Fibroblast of lung (primary cell): ENCODE measurements at places on chromosomes 1 and 21. TPM values are rescaled to one million over a fixed set of nuclear protein-coding genes. Genes with fewer than 3 reads are reported as not detected.
A peak's percentile ranks its signal among the peaks of the same experiment; 100 is the strongest.

DNA sequence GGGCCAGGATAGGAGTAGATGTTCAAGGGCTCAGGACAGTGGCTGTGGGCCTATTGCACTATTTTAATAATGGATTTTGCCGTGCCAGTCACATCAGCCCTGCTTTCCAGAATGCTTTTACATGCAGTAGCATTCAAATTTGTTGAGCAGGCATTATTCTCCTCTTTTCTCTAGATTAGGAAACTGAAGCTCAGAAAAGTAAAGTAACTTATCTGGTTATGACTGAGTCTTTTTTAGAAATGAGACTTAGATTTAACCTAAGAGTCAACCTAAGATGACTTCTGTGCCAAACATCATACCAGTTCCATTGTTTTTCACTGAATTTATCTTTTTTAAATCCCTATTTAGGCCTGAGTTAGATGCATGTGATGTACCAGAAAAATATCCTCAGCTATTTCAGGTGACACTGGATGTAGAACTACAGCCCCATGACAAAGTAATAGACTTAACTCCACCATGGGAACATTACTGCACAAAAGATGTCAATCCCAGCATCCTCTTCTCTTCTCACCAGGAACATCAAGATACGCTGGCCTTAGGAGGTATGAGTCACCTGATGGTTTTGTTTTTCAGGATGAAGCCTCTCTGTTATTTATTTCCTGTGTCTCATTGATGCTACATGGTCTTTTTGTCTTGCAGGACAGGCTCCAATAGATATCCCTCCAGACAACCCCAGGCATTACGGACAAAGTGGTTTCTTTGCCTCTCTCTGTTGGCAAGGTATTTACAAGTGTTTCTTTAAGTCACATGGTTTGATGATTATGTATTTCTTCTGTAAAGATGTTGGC, 31.4 kb upstream of the LEPR start:
- no peaks in the 10 kb centered on the region for H3K36me3 ChIP-seq
- DNase-seq: no peak
- no peak overlapping the region for H3K27ac ChIP-seq
- no peaks in the 10 kb centered on the region for H3K27me3 ChIP-seq
- no peaks in the 10 kb centered on the region for H3K4me1 ChIP-seq
- no peak overlapping the region for H3K4me3 ChIP-seq

GRCh38 chr1:199272628-199273086, 633.8 kb downstream of the PTPRC start:
- peak; percentile 87 for DNase-seq
- H3K27me3 ChIP-seq: no peaks in the 10 kb centered on the region
- H3K27ac ChIP-seq: peak overlapping the region; percentile 43
- H3K4me1 ChIP-seq: peaks cover 10% of the 10 kb centered on the region

GRCh38 chr1:245316784-245317183, 162.0 kb downstream of the KIF26B start:
- H3K4me3 ChIP-seq: no peak overlapping the region
- DNase-seq: no peak
- H3K36me3 ChIP-seq: no peaks in the 10 kb centered on the region

DNA sequence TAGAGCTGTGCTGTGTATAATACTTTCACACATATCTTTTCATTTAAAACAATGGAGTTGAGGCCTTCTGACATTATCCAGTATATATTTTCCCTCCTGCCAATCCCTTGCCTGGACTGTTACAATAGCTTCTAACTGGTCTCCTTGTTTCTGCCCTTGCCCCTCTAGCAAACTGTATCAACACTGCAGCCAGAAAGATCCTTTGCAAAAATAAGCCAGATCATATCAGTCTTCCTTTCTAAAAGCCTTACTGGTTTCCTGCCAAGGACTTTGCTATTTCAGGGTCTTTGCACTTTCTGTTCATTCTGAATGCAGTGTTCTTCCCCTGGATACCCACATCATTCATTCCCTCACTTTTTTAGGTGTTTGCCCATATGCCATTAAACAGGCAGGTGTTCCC, 370.1 kb downstream of the PTBP2 start:
- H3K36me3 ChIP-seq: no peaks in the 10 kb centered on the region
- peaks cover 2% of the 10 kb centered on the region for H3K4me1 ChIP-seq
- no peak overlapping the region for H3K27ac ChIP-seq
- H3K27me3 ChIP-seq: no peaks in the 10 kb centered on the region
- DNase-seq: no peak

DNA sequence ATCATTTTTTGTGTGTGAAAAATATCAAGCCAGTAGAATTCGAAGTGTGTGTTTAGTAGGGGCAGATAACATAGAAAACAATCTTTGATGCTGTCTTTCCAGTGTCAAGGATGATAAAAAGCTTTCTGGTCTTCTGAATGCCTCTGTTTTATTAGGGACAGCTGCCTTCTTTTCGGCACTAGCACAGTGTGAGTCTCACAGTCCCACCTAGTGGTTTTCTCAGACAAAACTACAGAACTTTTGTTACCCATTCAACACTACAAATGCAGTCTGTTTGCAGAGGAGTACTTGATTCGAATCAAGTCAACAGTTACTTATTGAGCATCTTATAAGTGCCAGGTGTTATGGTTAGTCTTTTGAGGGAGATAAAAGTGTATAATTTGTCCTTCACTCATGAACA, 30.6 kb upstream of the MCOLN3 start:
- H3K4me3 ChIP-seq: no peak overlapping the region
- H3K27ac ChIP-seq: no peak overlapping the region
- no peaks in the 10 kb centered on the region for H3K27me3 ChIP-seq
- no peaks in the 10 kb centered on the region for H3K4me1 ChIP-seq
- H3K36me3 ChIP-seq: no peaks in the 10 kb centered on the region

GRCh38 chr1:90045853-90046563, 51.1 kb downstream of the ZNF326 start:
- H3K4me1 ChIP-seq: no peaks in the 10 kb centered on the region
- no peaks in the 10 kb centered on the region for H3K36me3 ChIP-seq
- no peak overlapping the region for H3K27ac ChIP-seq
- H3K4me3 ChIP-seq: no peak overlapping the region
- no peaks in the 10 kb centered on the region for H3K27me3 ChIP-seq

- H3K36me3 ChIP-seq: no peaks in the 10 kb centered on the region
- no peak overlapping the region for H3K27ac ChIP-seq
- DNase-seq: no peak
- H3K4me3 ChIP-seq: no peak overlapping the region
- no peaks in the 10 kb centered on the region for H3K27me3 ChIP-seq
- H3K4me1 ChIP-seq: no peaks in the 10 kb centered on the region
Observed at GRCh38 chr21:40130476-40130875, 263.2 kb downstream of the PCP4 start.

GRCh38 chr1:159168043-159168442, 3.4 kb upstream of the CADM3 start:
- no peak overlapping the region for H3K4me3 ChIP-seq
- no peak overlapping the region for H3K27ac ChIP-seq
- DNase-seq: no peak
- peaks cover 12% of the 10 kb centered on the region for H3K27me3 ChIP-seq
- no peaks in the 10 kb centered on the region for H3K4me1 ChIP-seq

GRCh38 chr21:33883118-33883517, 32.5 kb downstream of the ATP5PO start:
- DNase-seq: no peak
- no peak overlapping the region for H3K27ac ChIP-seq
- H3K36me3 ChIP-seq: no peaks in the 10 kb centered on the region
- no peaks in the 10 kb centered on the region for H3K4me1 ChIP-seq
- H3K27me3 ChIP-seq: peaks cover 10% of the 10 kb centered on the region

DNA sequence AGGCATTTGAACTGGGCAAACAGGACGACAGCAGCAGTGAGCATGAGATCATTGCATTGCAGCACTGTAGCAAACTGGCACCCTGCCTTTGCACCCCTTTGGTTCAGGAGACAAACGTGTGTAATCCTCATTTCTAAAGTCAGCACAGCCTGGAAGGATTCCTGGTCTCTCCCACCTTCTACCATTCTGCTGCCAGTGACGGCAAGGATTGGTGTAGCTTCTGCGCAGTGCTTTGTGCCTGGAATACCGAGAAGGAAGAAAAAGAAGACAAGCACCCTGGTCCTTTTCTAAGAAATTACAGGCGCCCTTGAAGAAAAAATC, 805.3 kb downstream of the USP25 start:
- H3K27me3 ChIP-seq: no peaks in the 10 kb centered on the region
- H3K27ac ChIP-seq: no peak overlapping the region
- peak overlapping the region; percentile 88 for H3K4me3 ChIP-seq

DNA sequence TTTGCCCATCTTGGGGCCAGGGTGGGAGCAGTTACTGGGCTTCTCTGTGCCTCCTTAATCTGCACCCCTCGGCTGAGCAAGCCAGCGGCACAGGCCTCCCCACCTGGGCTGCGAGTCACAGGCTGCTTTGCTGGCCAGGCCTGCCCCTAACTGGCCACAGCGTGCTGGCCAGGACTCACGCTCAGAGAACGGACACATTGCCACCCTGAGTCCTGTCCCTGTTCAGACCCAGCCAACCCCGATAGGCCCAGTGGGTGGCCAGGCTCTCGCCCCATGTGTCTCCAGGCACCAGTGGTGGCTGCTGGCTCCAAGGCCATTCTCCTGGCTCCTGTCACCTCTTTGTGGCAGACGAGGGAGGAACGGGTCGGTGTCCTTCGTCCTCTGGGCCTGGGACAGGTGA, 61.3 kb downstream of the MORN1 start:
- H3K27me3 ChIP-seq: no peaks in the 10 kb centered on the region
- H3K36me3 ChIP-seq: no peaks in the 10 kb centered on the region
- no peak overlapping the region for H3K4me3 ChIP-seq
- peak; percentile 37 for DNase-seq

GRCh38 chr1:90707363-90707710, 9.8 kb downstream of the BARHL2 start:
- H3K4me1 ChIP-seq: no peaks in the 10 kb centered on the region
- no peaks in the 10 kb centered on the region for H3K36me3 ChIP-seq
- no peak overlapping the region for H3K27ac ChIP-seq
- H3K4me3 ChIP-seq: no peak overlapping the region

- H3K4me1 ChIP-seq: no peaks in the 10 kb centered on the region
- DNase-seq: no peak
- H3K27ac ChIP-seq: no peak overlapping the region
- H3K36me3 ChIP-seq: no peaks in the 10 kb centered on the region
- no peaks in the 10 kb centered on the region for H3K27me3 ChIP-seq
Observed at GRCh38 chr1:4165686-4166300, 265.7 kb upstream of the C1orf174 start.

GRCh38 chr1:46647611-46648010, 20.6 kb downstream of the ATPAF1 start:
- DNase-seq: no peak
- H3K36me3 ChIP-seq: peaks cover 2% of the 10 kb centered on the region
- H3K27ac ChIP-seq: no peak overlapping the region
- peaks cover 6% of the 10 kb centered on the region for H3K4me1 ChIP-seq
- no peak overlapping the region for H3K4me3 ChIP-seq

- no peak overlapping the region for H3K27ac ChIP-seq
- DNase-seq: no peak
- no peaks in the 10 kb centered on the region for H3K36me3 ChIP-seq
- no peak overlapping the region for H3K4me3 ChIP-seq
- no peaks in the 10 kb centered on the region for H3K4me1 ChIP-seq
Observed at GRCh38 chr1:18319099-18319498, 161.6 kb upstream of the KLHDC7A start.

DNA sequence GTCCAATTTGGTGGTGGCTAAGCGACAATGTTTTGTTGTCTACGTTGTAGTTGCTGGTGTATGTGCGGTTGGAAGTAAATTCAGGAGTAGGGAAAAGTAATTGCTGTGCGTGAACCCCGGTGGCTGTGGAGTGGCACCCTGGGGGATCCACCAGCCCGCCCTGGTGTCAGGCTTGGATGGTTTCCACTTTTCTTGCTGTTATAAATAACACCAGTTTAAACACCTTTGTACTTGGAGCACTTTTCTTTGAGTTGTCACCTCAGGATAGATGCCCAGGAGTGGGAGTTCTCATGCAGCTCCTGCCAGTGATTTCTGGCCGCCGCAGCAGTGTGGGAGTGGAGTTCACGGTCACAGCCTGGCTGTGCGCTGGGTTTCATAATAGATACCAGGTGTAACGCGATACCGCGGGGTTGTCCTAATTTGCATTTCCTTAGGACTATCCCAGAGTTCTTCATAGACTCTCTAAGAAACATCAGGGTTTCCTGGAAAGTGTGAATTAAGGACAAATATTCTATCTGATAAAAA, 12.8 kb upstream of the TMEM200B start:
- H3K36me3 ChIP-seq: no peaks in the 10 kb centered on the region
- DNase-seq: no peak
- H3K27me3 ChIP-seq: no peaks in the 10 kb centered on the region
- H3K4me3 ChIP-seq: no peak overlapping the region
- H3K4me1 ChIP-seq: no peaks in the 10 kb centered on the region

Gene TIPRL
- 29.0 and 34.7 TPM in 2 replicates for total RNA-seq

Gene CCDC185
- not detected in 2 replicates for total RNA-seq

Gene SPOCD1
- 30.3 and 47.2 TPM in 2 replicates for total RNA-seq

Gene NUAK2
- total RNA-seq: 1.0 and 1.7 TPM in 2 replicates

Gene AQP10
- not detected in 2 replicates for total RNA-seq

Gene RGS1
- under 0.01 and 0.50 TPM in 2 replicates for total RNA-seq

Gene AMY1A
- total RNA-seq: not detected in 2 replicates

Gene TAGLN2
- 220 and 300 TPM in 2 replicates for total RNA-seq

Gene FAM72D
- total RNA-seq: 0.26 and 1.7 TPM in 2 replicates

Gene AMY1C
- not detected in 2 replicates for total RNA-seq
